ENCODE measurements at places on chromosomes 16 and 17.

GRCh38 chr16:63983401-63983800, 1138.5 kb downstream of the CDH11 start:
- no peak for DNase-seq

- DNase-seq, result no peak
These were observed 3.3 kb downstream of the TRPV2 start for GRCh38 chr17:16418685-16419068.

- DNase-seq, result no peak
These were observed 15.4 kb downstream of the KCNJ2 start for GRCh38 chr17:70184770-70185169.

GRCh38 chr17:32479074-32479617, 7.6 kb upstream of the CDK5R1 start:
- DNase-seq, result no peak

GRCh38 chr17:48462946-48463345, 32.9 kb upstream of the SKAP1 start:
- DNase-seq, result no peak

GRCh38 chr16:79402356-79402755, 198.2 kb downstream of the MAF start:
- DNase-seq, result no peak

- peak; percentile 15 for DNase-seq
These were observed 21.8 kb upstream of the RASD1 start for GRCh38 chr17:17518014-17518413.

DNA sequence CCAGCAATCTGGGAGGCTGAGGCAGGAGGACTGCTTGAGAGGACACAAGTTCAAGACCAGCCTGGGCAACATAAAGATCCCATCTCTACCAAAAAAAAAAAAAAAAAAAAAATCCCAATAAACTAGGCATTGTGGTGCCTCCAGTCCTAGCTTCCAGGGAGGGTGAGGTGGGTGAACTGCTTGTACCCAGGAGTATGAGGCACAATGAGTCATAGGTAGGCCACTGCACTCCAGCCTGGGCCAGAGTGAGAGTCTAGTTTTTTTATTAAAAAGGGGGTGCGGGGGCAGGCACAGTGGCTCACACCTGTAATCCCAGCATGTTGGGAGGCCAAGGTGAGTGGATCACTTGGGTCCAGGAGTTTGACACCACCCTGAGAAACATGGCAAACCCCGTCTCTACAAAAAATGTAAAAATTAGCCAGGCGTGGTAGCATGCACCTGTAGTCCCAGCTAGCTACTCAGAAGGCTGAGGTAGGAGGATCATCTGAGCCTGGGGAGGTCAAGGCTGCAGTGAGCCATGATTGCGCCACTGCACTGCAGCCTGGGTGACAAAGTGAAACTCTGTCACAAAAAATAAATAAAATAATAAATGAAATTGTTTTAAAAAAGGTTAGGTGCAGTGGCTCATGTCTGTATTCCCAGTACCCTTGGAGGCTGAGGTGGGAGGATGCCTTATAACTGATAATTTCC, 7.8 kb upstream of the CHST6 start:
- no peak for DNase-seq

GRCh38 chr17:76131051-76131691, 9.9 kb downstream of the FOXJ1 start:
- no peak for DNase-seq

DNA sequence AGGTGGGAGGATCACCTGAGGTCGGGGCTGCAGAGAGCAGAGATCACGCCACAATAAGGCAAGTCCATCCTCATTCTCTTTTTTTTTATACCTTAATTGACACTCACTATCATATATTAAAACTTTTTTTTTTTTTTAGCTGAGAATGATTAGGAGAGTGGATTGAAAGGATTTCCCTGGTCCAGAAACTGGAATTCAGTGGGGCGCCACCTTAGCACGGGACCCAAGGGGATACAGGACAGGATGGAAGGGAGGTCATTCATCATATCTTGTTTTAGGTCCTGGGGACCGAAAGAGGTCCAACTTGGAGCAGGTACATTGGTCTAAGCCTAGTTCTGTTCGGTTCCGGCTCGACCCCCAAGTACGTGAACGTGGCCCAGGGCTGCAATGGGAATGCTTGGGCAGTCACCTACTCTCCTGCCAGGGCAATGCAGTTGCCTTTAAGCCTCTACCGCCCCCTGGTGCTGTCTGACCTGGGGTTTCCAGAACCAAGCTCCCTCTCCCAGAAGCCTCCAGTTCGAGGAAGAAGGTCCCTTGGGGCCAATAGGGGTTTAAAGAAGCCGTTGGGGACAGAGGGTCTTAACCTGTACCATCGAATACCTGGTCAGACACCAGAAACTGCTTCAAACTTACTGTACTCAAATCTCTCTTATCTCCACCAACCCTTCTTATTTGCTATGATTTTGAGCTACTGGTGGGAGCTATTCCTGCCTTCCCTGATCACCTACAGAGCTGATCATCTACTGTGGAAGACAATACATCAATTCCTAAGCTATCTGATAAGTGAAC, 19.9 kb upstream of the GPATCH8 start:
- DNase-seq, result peak; percentile 81

Measured in heart left ventricle (tissue), 16 donors.